ENCODE measurements at places on chromosomes 13 and 19. TPM values are rescaled to one million over a fixed set of nuclear protein-coding genes. Genes with fewer than 3 reads are reported as not detected.

GSX1 gene
- not detected for polyA plus RNA-seq

DNA sequence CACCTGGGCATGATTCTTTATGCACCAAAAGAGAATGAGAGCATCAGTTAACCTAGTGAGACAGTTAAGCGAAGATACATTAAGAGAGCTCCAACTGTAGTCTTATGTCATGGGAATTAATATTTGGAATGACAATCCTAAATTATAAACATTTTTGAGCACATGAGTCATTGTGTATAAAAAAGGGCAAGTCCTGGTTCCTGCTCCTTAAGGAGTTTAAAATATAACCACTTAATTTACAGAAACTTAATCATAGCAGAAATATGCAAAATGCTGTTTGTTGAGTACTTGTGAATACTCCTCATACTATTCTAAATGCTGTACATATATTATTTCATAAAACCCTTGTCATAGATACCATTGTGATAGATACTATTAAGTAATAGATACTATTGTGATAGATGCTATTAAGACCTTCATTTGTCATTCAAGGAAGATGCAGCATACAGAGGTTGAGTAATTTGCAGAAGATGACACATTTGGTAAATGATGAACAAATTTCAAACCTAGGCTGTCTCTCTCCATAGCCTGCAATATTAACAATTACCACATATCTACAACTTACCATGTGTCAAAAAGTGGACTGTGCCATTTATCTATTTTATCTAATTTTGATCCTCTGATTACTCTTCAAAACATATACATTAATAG lies 301.0 kb downstream of the TBC1D4 start:
- no peak for DNase-seq

- no peak for DNase-seq
Measured at GRCh38 chr19:8320564-8321066, 560 bp downstream of the NDUFA7 start.

LIM2 gene
- polyA plus RNA-seq, result 0.27 TPM

DNA sequence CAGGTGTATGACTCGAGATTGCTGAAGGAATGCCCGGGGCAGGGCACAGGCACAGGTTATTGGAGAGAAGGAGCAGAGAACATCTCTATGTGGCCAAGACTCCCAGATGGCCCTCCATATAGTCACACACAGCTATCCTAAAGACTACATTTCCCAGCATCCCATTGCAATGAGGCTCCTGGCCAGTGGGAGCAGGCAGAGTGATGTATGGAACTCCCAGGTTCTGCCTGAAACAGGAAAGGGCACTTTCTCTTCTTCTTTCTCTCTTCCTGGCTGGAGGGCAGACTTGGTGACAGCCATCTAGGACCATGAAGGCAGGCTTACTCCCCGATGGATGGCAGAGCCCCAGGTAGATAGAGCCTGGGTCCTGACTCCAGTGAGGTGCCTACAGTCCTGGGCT lies 13.5 kb downstream of the PPP1R13L start:
- no peak for DNase-seq

All from right renal pelvis (tissue), 4 donors.